ENCODE measurements at places on chromosomes 4 and X. TPM values are rescaled to one million over a fixed set of nuclear protein-coding genes. Genes with fewer than 3 reads are reported as not detected.

The ENAM gene
- under 0.01 TPM for total RNA-seq

The G3BP2 gene
- 127 TPM for total RNA-seq

The TEX13B gene
- not detected for total RNA-seq

The SLC2A9 gene
- total RNA-seq, result 3.6 TPM

GRCh38 chr4:39285111-39285795 is 80.9 kb downstream of the RFC1 start:
- DNase-seq, result no peak

DNA sequence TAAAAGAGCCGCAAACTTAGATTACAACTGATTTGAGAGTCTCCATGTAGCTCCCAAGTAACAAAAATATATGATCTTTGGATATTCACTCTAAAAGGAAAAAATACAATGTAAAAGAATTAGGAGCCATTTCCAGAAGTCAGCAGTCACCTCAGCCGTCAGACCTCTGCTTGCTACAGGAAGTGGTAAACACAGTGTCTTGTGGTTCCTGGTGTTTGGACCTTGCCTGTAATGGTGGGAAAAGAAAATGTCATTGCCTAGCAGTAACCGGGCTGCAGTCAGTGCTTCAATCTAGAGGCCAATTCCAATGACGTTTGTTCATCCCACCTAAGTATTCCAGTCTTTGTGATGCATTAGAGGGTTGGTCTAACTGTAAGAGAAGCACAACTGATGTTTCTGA is 28.9 kb upstream of the SMIM31 start:
- DNase-seq, result no peak

- DNase-seq, result no peak
Measured at GRCh38 chr4:3118312-3118711, 43.8 kb downstream of the HTT start.

DNA sequence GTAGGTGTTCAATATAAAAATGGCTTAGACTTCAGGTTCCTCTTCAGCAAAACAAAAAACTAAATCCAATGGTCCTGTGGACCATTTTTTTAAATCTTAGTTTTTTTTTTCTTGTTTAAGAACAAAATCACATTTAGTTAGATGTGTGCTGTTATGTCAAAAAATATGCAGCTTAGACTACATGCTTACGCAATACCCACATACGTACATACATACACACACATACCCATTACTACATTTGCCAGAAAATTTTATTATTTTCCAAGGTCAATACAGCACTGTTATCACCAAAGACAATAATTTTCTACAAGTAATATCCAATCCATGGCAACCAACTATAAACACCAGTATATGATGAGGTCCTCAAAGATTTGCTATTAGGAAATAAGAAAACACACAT is 144.1 kb downstream of the PDGFC start:
- DNase-seq, result no peak

GRCh38 chrX:109614951-109615350 is 10.0 kb downstream of the KCNE5 start:
- no peak for DNase-seq

GRCh38 chr4:118076958-118077766 is 42.9 kb downstream of the NDST3 start:
- DNase-seq, result no peak

GRCh38 chr4:155392481-155393184 is 15.9 kb upstream of the MAP9 start:
- no peak for DNase-seq

DNA sequence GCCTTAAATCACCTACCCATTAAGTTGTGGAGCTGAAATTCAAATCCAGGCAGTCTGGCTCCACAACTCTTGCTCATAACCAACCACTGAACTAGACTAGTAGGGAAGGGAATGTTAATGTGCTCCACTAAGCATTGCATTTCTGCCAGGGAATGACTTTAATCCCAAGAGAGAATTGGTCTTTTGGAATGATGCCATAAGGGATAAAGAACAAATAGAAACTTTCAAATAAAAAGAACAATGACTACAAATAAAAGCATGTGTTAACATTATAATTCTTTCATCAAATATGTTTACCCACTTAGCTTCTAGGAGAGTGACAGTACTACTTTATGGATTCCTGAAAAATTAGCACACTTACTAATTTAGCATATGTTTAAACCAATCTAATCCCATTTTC is 905.9 kb downstream of the CENPC start:
- no peak for DNase-seq

- no peak for DNase-seq
Measured at GRCh38 chr4:135917011-135917410, 1615.3 kb downstream of the PCDH18 start.

DNA sequence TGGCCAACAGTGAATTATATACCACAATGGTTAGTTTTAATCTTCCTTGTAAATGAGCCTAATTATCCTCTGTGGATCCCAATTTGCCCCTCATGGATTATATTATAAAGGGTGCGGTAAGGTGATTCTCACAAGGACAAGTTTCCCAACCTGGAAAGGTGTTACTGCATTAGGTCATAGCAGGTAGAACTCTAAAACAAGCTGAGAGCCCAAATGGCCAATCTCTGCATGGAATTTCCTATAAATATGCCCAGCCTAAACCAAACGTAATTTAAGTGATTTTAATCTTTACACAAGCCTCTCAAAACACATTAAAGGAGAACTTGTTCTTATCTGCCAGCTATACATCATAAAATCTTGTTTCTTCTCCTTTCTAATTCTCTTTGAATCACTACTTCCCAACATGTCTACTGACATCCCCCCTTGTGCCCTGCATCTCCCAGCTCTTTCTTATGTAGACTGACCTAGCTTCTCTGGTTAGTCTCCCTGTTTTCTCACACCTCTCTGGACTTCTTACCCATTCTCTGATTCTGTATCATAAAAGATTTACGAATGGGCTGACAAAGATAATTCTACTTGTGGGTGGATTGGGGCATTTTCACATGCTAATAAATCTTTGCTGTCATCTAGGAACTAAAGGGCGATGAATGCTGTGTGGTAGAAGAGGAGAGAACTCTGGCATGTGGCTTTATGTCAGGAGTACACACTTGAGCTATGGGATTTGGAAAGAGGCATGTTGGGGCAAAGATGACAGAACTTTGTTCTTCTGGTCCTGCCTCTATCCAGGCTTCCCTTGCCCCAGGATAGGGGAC is 94.3 kb upstream of the PGRMC2 start:
- DNase-seq, result no peak

GRCh38 chrX:134548257-134549201 is 88.6 kb downstream of the HPRT1 start:
- DNase-seq, result no peak

Measured in kidney epithelial cell (primary cell).